Fibroblast of skin of right quadriceps (primary cell): ENCODE measurements at places on chromosomes 2 and 18.
A peak's percentile ranks its signal among the peaks of the same experiment; 100 is the strongest.

- DNase-seq, result peak; percentile 43
These were observed 182.7 kb upstream of the GLI2 start for GRCh38 chr2:120552800-120553481.

- no peak for DNase-seq
These were observed 575.5 kb downstream of the RNF144A start for GRCh38 chr2:7492719-7493118.

DNA sequence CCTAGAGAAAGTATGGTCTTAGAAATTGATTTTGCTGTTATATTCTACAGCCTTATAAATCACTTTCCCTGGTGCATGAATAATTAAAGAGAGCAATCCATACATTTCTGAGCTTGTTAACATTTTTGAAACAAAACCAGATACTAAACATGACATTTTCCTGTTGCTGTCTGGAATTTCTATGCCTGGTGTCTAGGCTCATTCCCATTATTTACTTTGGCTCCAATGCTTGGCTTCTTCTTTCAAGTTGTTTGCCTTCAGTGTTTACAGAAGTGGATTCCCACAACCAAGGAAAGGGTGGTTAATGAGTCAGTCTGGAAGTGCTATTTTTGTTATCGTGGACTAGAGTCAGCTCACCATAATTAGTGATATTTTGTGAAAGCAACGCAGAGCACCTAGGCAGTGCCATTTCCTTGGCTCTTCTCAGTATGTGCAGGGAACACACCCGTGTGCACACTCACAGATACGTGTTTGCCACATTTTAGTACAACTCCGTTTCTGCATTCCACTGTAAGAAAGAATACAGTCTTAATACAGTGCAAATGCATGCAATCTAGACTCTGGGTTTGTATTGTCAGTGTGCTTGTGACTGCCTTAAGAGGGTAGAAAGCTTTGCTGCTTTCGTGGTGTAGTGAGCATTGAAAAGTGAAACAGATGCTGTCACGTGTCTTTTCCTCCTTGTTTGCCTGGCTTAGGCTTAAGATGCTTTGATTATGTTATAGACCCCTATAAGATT is 185.0 kb upstream of the RASGRP3 start:
- DNase-seq, result peak; percentile 95

GRCh38 chr2:66852953-66853352 is 418.0 kb downstream of the MEIS1 start:
- DNase-seq, result no peak

DNA sequence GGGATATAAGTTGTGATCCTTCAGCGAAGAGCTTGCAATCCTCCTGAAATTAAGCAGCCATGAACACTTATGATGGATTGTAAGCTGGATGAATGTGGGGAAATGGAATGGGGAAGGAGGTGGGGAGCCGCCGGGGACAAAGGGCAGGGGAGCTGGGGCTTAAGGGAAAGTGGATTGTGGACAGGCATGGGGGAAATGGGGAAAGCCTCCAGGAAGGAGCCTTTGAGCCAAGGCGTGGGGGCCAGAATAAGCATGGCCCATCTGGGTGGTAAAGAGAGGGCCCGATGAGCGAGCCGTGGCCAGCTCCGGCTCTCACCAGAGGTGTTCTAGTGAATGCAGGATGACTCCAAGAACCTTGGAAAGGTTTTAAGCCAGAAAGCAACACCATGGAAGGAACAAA is 124.0 kb downstream of the SMAD7 start:
- DNase-seq, result no peak

DNA sequence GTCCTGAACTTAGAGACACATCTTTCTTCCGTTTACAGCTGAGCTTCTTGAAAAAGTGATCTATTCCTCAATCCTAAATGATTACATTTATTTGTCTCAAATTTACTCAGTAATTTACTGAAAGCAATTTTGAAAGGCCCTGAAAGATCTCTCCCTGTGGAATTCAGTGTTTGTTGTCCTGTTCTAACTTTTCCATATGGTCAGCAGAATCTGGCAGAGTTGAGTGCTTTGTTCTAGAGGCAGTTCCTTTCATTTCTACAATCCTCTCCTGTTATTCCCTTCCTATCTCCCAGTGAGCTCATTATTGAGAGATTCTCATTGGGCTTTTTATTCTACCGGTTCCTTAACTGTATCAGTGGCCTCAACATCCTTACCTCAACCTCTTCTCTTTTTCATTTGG is 36.5 kb upstream of the REG3G start:
- DNase-seq, result no peak

GRCh38 chr2:187982668-187983067 is 309.0 kb upstream of the GULP1 start:
- DNase-seq, result peak; percentile 93

DNA sequence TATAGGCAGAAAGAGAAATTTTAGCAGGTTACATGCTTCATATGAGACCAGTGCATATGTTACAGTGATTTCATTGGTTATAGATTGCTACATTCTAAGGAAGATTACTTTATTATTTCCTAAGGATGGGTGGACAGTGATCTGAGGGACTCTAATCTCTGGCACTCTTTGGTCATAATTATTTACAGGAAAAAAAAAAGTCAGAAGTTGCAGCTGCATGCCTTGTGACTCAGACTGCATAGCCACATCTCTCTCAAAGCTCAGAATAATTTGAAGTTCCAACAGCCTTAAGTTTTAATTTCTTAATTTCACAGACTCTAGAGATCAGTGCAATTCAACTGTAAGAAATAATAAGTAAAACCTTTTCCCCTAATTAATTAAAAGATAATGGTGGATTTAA is 27.1 kb upstream of the BARD1 start:
- DNase-seq, result no peak

DNA sequence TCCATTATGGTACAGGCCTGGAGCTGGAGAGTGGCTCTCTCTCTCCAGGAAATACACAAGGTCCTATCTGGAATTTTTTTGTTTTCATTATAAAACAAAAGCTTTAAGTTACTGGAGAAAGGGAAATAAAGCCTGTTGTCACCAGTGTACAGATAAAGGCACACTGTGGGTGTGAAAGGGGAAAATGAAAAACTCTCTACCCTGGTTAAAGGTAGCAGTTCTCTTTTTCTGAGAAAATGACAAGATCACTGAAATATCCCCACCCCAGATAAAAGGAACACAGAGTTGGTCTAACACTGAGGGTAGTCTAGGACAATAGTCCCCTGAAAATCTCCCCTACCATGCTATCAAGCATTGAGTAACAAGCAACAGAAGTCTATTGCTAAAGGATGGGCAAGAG is 438.7 kb downstream of the MBD2 start:
- no peak for DNase-seq

DNA sequence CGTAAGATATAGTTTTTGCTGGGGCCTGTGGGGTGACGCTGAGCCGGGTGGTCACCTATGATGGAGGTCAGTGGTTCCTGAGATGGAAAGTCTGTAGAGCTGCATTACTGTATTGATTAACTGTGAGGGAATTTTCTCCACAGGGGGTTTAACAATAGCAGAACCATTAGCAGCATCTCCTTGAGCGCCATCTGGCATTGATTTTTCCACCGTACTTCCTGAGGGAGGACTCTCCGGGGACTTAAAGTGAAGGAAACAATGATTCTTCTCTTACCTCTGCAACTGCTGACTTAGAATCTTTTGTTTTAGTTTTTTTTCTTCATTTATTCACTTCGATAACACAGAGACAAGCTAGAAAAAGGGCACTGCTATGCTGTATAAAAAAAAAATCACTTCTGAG is 22.6 kb upstream of the RNF125 start:
- no peak for DNase-seq

- DNase-seq, result peak; percentile 99
These were observed 9.0 kb upstream of the DSEL start for GRCh38 chr18:67525328-67526099.

GRCh38 chr2:236904389-236905263 is 181.1 kb upstream of the COPS8 start:
- DNase-seq, result no peak

DNA sequence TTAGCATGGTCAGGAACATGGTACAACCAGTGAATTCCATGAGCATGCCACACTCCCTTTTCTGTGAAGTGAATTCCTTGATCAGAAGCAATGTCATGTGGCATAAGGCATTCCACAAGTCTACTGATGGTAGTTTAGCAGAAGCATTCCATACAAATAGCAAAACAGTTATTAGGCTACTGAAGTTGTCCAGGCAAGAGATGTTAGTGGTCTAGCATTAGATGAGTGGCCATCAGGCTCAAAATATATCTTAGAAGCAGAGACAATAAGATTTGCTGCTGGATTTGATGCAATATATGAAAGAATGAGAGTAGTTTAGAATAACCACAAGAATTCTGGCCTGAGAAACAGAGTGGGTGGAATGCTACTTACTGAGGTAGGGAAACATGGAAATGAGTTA is 355.3 kb upstream of the NRXN1 start:
- DNase-seq, result peak; percentile 85

DNA sequence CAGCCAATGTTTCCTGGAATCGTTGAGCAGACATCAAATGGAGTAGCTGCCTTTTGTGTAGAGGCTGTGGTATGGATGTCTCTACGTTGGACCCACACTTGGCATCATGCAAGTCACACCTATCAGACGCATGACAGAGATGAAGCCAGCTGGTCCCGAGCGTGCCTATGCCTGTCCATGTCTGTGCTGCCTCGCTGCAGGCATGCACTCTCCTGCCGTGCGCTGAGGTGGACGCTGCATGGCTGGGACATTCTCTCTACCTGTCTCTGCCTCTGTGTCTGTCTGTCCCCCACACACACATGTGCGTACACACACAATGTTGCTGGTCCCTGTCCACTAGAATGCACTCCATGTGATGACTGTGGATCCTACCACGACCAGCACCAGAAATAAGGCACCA is 514.2 kb upstream of the MYT1L start:
- DNase-seq, result no peak

DNA sequence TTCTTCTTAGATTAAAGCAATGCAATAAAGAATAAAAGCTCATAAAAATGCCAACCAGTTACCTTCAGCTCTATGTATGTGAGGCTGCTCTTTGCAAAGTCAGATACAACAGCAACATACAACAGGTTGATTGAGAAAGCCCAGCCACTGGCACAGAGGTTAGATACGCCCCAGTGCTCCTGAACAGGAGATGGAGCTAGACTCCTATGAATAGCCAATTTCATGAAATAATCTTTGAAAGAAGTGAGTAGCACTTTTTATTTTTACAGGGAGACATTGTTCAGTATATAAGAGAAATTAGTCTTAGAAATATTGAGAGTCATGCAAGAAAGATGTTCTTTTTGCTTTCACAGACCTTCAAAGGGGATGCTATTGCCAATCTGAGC is 362.4 kb upstream of the MEX3C start:
- no peak for DNase-seq

DNA sequence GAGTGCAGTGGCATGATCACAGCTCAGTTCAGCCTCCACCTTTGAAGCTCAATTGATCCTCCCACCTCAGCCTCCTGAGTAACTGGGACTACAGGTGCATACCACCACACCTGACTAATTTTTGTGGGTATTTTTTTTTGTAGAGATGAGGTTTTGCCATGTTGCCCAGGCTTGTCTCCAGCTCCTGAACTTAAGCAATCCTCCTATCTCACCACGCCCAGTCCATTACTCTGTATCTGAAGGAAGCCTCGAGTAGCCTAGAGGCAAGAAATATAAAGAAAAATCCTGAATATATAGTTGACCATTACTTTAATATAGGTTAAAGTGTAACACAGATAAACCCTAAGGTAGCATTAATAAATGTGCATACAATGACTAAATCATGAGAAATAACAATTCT is 686.8 kb upstream of the PIK3C3 start:
- no peak for DNase-seq

- DNase-seq, result no peak
These were observed 2176.3 kb upstream of the CELF4 start for GRCh38 chr18:39741755-39742466.

DNA sequence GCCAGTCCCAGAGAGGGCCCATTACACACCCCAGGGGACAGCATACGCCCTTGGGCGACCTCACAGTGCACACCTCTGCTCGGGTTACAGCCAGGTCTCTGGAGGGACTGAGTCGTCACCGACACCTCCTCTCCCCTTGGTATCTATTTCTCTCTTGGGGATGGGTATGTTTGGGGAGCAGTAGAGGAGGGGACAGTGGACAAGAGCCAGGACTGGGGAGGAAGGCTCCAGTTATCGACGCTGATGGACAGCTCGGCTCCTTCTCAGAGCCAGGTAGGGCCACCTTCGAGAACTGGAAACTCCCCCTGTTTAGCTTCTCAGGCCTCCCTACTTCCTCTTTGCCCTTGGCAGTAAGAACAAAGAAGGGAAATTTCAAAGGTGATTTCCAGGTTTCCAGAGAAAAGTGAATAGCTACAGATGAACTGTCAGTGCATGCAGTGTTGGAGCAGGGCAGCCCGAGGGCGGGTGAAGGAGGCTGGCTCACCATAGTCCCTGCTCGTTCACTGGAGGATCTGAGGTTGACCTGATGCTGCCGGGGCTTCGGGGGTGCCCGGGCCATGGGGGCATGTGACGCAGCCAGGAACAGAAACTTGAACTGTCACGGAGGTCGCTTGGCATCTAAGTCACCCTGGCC is 4.4 kb upstream of the SEMA4C start:
- no peak for DNase-seq
